WERI-Rb-1 (cell line): ENCODE measurements at places on chromosomes 13 and 19.

DNA sequence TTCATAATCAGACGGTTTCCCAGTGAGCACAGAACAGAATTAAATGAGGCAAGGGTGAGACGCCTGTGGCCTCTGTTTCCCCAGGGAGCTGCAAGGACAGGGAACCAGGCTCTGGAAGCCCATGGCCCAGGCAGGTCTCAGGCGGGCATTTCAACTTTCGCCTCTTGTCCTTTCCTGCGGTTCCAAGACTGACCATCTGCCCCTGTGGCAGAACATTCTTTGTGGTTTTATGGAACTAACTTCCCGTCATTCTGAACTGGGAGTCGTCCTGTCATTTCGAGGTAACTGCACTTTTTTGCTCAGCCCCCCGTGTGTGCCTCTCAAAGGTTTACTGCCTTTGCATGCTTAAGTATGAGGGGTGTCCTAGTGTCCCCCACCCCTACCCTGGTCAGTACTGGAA is 70.9 kb downstream of the KL start:
- no peak for DNase-seq

GRCh38 chr13:66520511-66521355 is 709.4 kb downstream of the PCDH9 start:
- DNase-seq = no peak

DNA sequence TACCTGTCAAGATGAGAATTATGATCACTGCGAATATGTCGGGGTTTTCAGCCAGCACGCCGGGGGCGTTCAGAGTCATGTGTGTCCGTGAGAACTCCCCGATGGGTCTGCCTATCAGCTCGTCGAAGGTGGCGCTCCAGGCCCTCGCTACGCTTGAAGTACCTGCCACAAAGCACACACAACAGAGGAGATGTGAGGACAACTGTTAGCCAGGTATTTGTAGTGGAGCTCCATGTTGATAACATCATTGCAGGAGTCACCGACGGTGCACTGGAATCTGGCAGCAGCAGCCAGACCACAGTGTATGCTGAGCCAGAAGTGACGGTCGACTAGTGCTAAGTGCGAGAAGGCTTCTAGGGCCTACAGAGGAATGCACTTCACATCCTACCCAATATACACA is 62.7 kb downstream of the SLC7A1 start:
- no peak for DNase-seq

- DNase-seq = no peak
These were observed 34.9 kb upstream of the MCF2L start for GRCh38 chr13:112934078-112934477.

DNA sequence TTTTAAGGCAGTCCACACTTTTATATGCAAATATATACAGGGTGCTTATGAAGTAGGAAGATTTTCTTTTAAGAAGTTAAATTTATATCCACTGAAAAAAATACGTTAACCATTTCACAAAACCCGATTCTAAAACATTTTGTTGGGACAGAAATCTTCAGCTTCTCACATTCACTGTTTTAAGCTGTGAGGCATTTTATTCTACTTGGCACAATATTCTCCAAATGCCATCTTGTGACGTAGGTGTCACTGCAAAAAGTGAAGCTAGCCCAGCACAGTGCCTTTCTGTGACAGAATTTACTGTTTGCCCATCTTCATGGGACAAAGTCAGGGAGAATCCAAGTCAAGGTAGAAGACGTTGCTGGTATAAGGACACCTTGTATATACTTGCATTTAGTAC is 94.5 kb upstream of the SLC15A1 start:
- DNase-seq = no peak
